ENCODE measurements at places on chromosomes 5 and 9.

DNA sequence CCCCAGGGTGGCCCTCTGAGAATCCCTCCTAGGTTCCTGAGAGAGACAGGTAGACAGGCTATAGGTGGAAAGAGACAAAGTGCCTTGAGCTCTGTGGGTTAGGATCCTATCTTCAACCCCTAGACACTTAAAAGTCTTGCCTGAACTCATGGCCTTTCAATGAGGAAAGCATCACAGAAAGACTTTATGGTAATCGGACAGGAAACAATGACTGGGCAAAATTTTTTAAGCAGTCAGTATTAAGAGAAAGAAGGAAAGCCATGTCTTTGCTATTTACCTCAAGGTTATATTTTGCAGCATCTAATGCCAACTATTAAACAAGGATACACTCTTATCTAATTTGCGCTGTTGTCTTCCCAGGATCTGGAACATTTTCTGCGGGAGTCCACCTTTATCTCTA is 93.2 kb downstream of the PCSK1 start:
- no peak for DNase-seq

- DNase-seq, result no peak
These were observed 1.0 kb downstream of the FAM53C start for GRCh38 chr5:138339091-138339456.

DNA sequence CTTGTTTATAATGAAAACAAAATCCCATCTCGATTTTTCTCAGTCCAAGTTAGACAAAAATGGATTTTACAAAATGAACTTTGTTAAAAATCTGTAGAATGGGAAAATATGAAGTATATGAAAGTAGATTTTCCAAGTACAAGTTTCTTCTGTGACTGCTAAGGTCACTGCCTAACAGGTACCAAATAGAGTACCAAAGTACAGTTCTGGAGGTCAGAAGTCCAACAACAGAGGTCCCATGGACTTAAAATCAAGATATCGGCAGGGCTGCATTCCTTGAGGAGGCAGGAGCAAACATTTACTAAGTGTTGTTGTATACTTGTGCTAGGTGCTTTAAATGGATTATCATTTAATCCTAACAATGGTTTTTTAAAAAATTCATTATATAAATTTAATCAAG is 5.9 kb downstream of the YTHDC2 start:
- DNase-seq, result no peak

GRCh38 chr9:135213566-135213965 is 126.1 kb downstream of the OLFM1 start:
- no peak for DNase-seq

DNA sequence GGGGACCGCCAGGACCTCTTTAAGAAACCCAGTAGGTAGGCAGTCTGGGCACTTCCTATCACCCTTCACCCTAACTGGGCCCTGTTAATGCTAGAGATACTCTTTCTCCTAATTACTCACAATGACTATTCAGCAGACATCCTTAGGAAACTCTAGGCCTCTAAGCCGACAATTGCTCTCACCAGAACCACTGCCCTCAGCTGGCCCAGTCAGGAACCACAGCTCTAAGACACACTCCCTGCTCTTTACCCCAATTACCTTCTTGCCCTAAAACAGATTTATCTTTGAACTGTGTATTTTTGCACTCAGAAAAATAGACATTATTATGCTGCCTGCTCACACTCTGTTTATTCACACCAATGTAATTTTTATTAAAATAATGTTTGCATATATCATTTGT is 432.6 kb upstream of the SLC30A5 start:
- no peak for DNase-seq

GRCh38 chr5:154850255-154851062 is at the start of gene FAXDC2:
Gene FAXDC2, minus strand, starts transcription at chr5:154850603. Its CDS starts 12,425 bp downstream, at chr5:154838178.
- peak; percentile 44 for DNase-seq

- no peak for DNase-seq
These were observed 25.3 kb upstream of the ANXA2R start for GRCh38 chr5:43065387-43065947.

DNA sequence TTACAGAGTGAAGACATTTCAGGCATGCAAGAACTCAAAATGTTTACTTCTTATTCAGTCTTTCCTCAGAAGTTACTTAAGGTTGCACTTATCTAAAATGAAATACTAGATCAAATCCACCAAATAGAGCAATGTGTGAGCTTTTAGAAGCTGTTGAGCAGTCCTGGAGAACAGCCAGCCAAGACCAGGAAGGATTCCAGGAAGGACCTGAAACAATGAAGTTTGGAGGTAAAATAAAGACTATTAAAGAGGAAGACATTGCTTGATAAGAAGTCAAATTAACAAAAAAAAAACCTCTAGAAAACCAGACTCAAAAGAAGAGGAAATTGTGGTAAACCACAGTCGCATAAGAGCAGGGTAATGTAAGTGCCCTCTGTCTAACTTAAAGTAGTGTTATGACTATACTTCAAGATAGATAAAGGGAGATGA is 156.2 kb upstream of the S1PR3 start:
- DNase-seq, result no peak

GRCh38 chr9:37407468-37407867 is 15.0 kb upstream of the GRHPR start:
- no peak for DNase-seq

- DNase-seq, result no peak
These were observed 105.5 kb upstream of the PDE4D start for GRCh38 chr5:59999056-59999455.

DNA sequence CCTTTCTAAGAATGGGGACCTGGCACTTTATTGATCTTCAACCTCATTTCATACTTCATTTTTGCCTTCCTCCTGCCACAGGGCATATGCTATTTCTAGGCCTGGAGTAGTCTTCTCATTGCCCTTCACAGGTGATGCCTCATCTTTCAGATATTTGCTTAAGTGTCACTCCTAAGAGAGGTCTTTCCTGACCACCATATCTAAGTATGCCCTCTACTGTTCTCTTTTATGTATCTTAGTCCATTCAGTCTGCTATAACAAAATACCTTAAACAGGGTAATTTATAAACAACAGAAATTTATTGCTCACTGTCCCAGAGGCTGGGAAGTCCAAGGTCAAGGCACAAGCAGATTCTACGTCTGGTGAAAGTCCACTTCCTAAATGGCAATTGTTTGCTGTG is 99.1 kb downstream of the ADAMTS6 start:
- DNase-seq, result no peak

- peak; percentile 23 for DNase-seq
These were observed 672.9 kb downstream of the NR2F1-AS1 start for GRCh38 chr5:92907938-92908606.

DNA sequence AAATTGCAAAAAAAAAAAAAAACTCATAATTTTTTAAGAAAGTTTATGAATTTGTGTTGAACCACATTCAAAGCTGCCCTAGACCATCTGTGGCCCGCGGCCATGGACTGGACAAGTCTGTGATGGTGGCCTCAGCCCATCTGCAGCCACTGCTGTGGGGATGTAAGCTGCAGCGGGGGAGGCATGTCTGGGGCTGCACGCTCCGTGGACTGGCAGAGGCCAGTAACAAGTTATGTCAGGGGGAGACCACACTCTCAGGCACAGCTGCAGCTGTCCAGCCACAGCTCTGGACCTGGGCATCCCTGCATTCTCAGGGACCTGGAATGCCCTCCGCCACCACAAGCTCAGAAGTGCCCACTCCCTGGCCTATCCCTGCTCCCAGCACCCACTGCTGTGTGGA is 1272.3 kb upstream of the CDH9 start:
- no peak for DNase-seq

- DNase-seq, result no peak
These were observed 1.2 kb upstream of the NELFB start for GRCh38 chr9:137253717-137254623.

DNA sequence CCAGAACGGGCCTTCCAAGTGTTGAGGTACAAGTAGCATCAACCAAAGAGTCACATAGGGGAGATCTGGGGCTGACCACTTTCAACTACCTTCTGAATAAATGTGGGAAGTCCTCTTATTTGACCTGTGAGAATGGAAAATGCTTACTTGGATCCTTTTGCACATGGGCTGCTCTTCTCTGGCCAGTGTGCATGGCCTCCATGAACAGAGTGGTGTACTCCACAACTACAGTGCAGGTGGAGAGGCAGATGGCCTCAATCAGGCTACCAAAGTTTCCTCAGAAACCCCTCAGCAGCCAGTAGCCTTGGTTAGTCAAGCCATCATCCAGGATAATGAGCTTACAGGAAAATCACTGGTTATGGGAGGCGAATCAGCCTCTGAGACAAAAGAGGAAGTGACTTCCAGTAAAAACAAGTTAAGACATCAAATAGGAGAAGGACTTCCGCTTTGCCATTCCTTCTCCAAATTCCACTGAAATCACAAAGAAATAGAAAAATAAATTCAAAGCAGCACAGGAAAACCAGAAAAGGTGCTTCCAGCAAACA is 18.3 kb upstream of the FCHO2 start:
- DNase-seq, result no peak

- DNase-seq, result no peak
These were observed 616.6 kb downstream of the PDE4D start for GRCh38 chr5:59276917-59277372.

- DNase-seq, result no peak
These were observed 54.5 kb downstream of the C9orf152 start for GRCh38 chr9:110153431-110153830.

GRCh38 chr9:36039696-36040095 is 3.0 kb downstream of the RECK start:
- peak; percentile 54 for DNase-seq

DNA sequence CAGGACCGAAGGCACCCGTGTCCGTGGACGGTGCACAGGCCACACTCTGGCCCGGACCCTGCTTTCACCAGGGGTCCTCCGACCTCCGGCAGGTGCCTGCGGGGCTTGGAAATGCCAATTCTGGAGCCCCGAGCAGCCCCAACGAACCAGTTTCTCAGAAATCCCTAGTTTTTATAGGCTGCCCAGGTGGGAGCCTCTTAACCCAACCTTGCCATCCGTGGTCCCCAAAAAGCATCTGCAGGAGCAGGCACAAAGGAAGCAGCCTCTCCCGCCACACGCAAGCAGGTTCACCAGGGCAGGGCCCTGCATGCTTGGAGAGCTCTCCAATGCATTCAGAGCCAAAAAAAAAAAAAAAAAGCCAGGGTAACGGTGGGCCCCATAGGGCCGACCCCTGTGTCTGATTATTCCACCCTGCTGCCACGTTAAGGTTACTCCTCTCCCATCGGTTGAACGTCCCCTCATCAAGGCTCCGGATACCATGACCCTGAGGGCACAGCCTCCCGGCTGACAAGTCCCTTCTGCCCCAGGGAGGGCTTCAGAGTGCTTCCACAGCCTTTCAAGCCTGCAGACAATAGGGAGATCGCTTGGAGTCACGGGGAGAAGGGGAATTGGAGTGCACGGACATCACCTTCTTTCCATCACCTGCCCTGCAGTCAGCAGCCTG is 796 bp upstream of the TPRN start:
- DNase-seq, result no peak

GRCh38 chr5:60672693-60673264 is 27.2 kb downstream of the DEPDC1B start:
- no peak for DNase-seq

DNA sequence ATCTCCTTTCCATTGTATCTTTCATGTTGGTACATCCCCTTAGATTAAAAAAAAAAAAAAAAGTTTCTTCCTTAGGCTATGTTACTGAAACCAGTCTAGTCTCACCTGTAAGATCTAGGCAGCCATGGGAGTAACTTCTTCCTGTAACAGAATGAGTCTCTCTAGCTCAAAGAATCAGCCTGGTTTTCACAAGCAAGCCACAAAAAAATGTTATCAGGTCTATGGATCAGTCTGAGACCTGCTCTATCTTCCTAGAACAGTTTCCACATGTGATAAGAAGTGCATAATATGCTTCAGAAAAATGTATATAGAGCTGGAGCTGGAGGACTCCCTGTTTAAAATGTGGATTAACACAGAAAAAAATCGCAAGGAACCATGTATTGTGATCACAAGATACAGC is 53.8 kb downstream of the ARRDC3 start:
- no peak for DNase-seq

GRCh38 chr9:90642570-90643539 is at the start of gene DIRAS2:
Gene DIRAS2, minus strand, starts transcription at chr9:90642824. Its CDS starts 28,997 bp downstream, at chr9:90613827.
- DNase-seq, result no peak

GRCh38 chr5:68370196-68370595 is 154.6 kb downstream of the PIK3R1 start:
- no peak for DNase-seq

DNA sequence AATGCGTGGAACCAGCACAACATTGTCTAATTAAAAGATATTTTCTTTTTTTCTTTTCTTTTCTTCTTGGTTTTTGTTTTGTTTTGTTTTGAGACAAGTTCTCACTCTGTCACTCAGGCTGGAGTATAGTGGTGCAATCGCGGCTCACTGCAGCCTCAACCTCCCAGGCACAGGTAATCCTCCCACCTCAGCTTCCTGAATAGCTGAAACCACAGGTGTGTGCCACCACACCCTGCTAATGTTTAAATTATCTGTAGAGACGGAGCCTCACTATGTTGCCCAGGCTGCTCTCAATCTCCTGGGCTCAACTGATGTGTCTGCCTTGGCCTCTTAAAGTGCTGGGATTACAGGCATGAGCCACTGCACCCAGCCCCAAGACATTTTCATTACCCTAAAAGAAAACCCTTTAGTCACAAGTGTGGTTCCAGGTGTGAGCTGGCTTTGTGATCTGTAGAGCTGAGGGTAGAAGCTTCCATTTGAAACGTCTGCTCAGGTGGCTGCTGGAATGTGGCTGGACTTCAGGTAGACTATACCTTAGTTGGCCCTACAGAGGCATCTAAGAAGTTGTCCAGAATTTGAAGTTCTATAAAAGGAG is 19.1 kb upstream of the NEK6 start:
- DNase-seq, result no peak

DNA sequence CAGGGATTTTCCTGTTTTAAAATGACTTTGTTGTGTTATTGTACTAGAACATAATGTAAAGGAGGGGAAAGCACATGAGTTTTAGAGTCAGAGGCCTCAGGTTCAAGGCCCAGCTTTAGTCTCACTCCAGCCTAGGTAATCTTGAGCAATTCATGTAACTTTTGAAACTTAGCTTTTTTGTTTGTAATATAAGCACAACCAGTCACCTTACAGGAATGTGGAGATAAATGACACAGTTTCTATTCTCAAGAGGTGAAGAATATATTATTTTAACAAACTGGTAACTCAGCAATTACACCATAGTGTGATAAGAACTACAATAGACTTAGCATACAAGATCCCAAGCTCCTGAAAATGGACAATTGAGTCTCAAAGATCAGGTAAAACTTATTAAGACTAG is 51.2 kb downstream of the ADAMTS19 start:
- no peak for DNase-seq

DNA sequence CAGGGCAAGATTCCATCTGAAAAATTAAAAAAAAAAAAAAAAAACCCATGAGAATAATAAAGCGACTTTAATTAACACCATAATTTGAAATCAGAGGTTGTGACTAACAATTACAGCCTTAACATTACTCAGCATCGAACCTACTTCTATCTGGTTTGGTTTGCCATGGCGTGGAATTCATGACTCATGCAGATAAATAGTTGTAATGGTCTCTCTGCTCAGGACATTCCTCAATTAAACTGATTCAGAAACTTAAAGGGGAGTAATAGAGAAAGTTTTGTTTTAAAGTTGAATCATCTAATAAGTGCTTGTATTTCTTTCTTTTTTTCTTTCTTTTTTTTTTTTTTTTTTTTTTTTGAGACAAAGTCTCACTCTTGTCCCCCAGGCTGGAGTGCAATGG is 135.5 kb downstream of the SPATA31D1 start:
- peak; percentile 53 for DNase-seq

GRCh38 chr9:126366366-126367011 is 39.9 kb downstream of the MVB12B start:
- DNase-seq, result no peak

- no peak for DNase-seq
These were observed 205.3 kb upstream of the HAPLN1 start for GRCh38 chr5:83925955-83926337.
